ENCODE measurements at places on chromosomes 2 and 18.

GRCh38 chr18:3663870-3664512 lies 214.0 kb downstream of the TGIF1 start:
- no peak for DNase-seq

GRCh38 chr2:156196031-156196430 lies 136.5 kb downstream of the NR4A2 start:
- no peak for DNase-seq

DNA sequence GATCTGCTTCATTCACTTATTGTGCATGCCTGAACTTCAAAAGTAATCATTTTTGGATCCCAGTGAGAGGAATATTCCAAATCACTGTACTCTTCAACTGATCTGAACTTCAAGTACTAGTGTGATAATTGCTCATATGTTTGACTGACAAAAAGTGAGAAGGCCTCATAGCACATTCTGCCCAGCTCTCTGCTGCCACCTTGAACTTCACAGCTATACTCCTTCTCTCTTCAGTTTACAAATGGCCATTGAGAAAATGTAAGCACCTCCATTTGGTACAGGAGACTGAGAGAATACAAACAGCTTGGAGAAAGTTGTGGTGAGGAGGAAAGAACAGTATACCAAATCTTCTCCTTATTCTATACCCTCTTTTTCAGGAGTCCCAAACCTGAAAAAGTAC lies 946.0 kb upstream of the CHAC2 start:
- no peak for DNase-seq

- DNase-seq, result no peak
These were observed 167.9 kb upstream of the NXPH2 start for GRCh38 chr2:138948070-138948539.

DNA sequence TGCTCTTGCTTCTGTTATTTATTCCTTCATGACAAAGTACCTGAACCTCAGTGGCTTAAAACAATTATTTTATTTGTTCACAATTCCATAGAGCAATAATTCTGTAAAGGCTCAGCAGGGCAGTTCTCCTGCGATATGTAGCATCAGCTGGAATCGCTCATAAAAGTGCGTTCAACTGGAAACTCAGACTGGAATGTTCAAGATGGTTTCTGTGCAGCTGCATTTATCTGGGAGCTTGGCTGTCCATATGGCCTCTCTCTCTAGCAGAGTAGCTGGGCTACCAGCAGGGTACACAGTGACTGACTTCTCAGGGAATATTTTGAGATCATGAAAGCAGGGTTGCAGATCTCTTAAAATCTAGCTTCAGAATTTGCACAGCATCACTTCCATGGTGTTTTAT lies 13.5 kb downstream of the CCDC121 start:
- no peak for DNase-seq

DNA sequence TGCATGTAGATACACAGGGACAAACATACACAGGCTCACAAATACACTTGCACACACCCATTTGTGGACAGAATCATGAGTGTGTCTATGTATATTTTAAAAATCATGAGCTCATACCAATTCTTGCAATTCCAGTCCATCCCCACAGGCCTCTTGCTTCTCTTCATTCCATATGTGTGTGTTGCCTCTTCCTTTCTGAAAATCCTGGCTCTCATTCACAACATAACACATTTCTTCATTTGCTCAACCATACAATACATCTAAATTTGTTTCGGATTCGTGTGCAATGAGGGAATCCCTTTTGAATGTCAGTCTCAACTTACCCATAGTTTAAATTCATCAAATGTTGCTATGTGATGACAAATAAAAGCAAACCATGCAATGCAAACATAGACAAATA lies 51.4 kb downstream of the GNAL start:
- DNase-seq, result no peak

GRCh38 chr2:11762799-11763461 lies 16.5 kb downstream of the LPIN1 start:
- DNase-seq, result no peak

DNA sequence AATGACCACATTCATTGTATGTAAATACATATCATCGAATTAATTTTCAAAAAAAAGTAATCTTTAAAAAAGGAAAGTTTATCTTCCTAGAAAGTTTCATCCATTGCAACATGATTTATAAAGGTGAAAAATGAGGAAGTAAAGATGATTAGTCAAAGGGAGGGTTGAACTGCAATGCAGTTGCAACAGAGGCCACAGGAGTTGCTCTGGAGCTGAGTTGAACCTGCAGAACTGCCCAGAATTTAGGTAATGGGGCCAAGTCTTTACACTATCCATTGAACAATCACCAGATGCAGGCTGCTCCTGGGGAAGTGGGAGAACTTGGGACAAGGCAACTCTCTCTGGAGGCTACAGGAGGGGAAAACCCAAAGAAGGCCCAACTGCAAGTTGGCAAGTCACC lies 390.7 kb downstream of the METTL4 start:
- DNase-seq, result no peak

DNA sequence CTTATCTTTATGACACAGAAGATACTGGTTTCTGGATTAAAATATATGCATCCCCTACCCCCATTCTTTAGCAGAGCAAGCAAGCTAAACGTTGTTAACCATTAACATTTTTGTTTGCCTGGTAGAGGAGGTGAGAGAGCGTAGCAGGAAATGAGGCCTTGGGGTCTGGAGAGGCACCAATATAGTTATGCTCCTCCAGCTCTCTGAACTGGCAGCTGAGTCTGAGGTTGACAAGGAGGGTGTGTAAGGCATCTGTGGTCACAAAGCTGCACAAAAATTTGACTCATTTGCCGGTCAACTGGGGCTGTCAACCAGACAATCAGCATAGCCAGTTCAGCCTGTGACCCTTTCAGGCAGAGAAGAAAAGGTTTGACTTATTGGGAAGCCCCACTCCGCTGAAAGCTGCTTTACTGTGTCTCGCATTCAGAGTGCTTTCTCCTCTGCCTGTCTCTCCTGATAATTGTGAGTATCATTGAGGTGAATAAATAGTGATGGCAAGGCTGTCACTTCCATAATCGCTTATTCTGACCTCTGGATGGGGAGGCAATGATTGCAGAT lies 647.5 kb upstream of the SETBP1 start:
- DNase-seq, result no peak

- DNase-seq, result no peak
These were observed 27.2 kb downstream of the IL1R2 start for GRCh38 chr2:102018823-102019445.

DNA sequence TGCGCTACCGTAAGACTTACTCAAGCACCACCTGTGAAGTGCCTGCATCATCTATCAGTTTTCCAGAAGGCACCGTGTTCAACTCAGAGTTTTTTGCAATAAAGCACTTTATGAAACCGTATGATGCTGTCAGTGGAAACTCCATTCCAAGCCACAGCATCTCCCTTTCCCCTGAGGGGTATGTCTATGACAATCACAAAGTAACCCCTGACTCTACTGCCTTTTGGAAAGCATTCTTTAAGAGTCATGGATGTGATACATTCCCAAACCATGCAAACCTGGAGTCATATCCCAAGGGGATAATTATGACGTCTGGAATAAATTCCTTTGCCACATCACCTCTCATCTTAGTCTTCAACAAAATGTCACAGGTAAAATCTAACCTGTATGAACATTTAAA lies 39.2 kb downstream of the UNC50 start:
- DNase-seq, result no peak

GRCh38 chr18:79429785-79430281 lies 34.1 kb downstream of the NFATC1 start:
- no peak for DNase-seq

- DNase-seq, result peak; percentile 24
These were observed 189.4 kb upstream of the ARL4C start for GRCh38 chr2:234686088-234686890.

DNA sequence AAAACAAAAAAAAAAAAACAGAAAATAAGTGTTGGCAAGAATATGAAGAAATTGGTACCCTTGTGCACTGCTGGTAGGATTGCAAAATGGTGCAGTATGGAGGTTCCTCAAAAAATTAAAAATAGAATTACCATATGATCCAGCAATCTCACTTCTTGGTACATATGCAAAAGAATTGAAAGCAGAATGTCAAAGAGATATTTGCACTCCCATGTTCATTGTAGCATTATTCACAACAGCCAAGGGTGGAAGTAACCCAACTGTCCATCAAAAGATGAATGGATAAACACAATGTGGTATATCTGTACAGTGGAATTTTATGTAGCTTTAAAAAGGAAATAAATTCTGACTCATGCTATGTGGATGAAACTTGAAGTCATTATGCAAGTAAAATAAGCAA lies 72.8 kb upstream of the POU3F3 start:
- DNase-seq, result no peak

- no peak for DNase-seq
These were observed 78.4 kb upstream of the CTDP1 start for GRCh38 chr18:79601234-79601633.

DNA sequence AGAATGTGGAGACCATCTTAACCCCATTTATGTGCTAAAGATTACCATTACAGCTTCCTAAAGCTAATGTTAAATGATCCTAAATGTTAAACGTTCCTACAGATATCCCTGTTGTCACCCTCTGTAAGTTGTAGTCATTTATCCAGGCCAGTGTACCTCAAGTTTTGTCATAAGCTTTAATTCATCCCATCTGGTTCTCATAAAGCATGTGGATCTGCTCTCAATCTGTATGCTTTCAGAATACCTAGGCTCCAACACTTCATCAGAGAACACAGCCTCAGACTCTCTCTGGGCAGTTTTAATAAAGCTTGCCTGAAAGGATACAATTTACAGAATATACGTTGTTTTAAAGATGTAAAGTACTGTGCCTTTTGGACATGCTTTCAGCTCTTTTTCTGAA lies 4.2 kb upstream of the CCDC178 start:
- DNase-seq, result no peak

DNA sequence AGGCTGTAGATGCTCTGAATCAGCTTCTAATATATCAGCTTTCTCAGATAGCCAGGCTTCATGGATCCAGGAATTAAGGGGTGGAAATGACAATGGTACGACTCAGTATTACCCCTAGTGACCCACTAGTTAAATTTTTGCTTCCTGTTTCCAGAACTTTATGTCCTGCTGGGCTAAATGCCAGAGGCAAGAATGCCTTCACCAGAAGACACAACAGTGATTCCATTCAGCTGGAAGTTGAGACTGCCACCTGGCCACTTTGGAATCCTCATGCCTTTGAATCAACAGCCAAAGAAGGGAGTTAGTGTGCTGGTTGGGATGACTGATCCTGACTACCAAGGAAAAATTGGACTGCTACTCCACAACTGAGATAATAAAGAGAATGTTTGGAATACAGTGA lies 239.1 kb downstream of the ASXL3 start:
- no peak for DNase-seq

GRCh38 chr2:173126819-173127218 lies 51.2 kb downstream of the MAP3K20 start:
- no peak for DNase-seq

GRCh38 chr18:9475643-9476591 lies 604 bp downstream of the RALBP1 start:
- no peak for DNase-seq

DNA sequence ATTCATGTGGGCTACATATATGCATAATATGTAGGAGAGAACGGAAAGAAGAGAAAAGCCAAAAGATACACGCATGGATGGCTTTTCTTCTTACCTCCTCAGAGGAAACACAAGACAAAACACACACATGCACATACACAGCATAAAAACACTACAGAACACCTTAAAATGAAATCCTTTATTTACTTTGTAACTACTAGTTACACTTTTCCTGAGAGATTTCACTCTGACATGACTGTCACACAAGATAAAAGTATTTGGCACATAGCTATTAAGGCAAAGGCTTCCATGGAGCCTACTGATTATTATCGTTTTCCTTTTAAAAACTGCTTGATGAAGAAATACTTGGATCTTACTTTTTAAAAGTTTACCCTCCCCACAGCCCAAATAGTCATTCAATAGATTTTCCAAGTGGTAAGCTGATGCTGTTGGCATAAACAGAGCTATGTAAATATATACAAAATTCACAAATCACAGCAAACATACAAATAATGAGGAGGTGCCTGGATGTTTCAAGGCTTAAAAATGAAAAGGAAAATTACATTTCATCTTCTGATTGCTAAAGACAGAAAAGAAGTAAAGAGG lies 8.6 kb downstream of the ZEB2 start:
- no peak for DNase-seq

GRCh38 chr2:144704709-144705095 lies 184.8 kb upstream of the ZEB2 start:
- DNase-seq, result no peak

DNA sequence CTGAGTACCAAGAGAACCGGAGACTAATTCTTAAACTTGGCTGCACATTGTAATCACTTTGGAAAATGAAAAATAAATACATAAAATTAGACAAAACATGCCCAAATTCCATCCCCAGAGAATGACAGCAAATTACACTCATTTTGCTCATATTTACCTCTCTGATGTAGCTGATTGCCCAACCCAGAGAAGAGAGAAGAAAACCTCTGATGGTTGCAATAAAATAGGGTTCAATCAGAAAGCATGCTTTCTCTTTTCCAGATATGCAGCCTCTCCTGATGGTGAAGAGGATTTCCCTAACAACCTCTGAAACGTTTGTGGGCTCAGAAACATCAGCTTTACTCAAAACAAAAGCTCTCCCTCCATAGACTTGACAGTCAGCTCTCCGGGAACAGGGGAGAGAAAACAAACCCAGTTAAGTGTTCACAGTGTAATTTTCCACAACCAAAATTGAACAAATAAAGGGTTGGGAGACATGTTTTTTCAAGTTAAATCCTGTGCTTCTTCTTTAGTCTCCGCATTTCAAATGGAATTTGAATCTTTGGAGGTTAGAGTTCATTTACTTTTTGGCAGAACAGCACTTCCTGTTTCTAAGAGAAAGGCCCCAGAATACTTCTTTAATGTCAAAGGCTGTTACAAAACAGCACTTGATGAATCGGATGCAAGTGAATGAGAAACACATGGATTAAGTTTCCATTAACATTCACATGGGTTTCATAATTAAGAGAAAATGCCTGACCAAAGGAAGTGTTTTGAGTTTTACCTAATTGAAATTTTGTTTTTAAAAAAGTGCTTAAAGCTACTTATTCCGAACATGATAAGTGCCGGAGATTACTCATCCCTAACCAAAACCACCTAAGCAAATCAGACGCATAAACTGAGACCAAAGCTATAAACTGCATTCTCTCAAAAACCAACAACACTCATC lies 570.1 kb upstream of the SYT4 start:
- no peak for DNase-seq

- peak; percentile 49 for DNase-seq
These were observed 413 bp downstream of the ALKAL2 start for GRCh38 chr2:287471-287885.

GRCh38 chr2:19554520-19554919 lies 196.1 kb upstream of the OSR1 start:
- no peak for DNase-seq

- no peak for DNase-seq
These were observed 47.3 kb downstream of the ROCK1 start for GRCh38 chr18:21064347-21064746.

DNA sequence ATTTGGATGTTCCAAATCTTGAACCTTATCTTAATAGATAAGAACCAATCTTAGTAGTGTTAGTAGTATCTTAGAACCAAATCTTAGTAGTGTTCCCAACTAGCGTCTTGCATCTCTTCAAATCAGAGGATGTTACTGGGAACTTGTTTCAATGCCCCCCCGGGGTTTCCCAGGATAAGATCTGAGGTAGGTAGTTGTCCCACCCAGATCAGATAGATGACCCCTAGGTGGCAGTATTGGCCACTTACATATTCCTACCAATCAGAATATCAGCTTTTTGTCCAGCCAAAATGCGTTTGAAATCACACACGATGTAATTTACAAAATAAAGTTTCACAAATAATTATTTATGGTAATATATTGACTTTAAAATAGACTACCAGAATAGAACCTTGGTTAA lies 314.8 kb downstream of the MBD2 start:
- no peak for DNase-seq

- no peak for DNase-seq
These were observed 403.5 kb downstream of the SETBP1 start for GRCh38 chr18:45084206-45084605.

All from endothelial cell (in vitro differentiated cells).